ENCODE measurements at places on chromosomes 3 and 15. TPM values are rescaled to one million over a fixed set of nuclear protein-coding genes. Genes with fewer than 3 reads are reported as not detected.
A peak's percentile ranks its signal among the peaks of the same experiment; 100 is the strongest.

The DNAH1 gene
- 8.9 TPM for total RNA-seq

The MRAS gene
- total RNA-seq = 41.5 TPM

The LEKR1 gene
- 0.56 TPM for total RNA-seq

The CLRN1 gene
- total RNA-seq = not detected

The OR5H1 gene
- not detected for total RNA-seq

The CACNA2D3 gene
- 10.0 TPM for total RNA-seq

The C3orf20 gene
- total RNA-seq = not detected

The RLBP1 gene
- not detected for total RNA-seq

The ZPLD1 gene
- total RNA-seq = not detected

The EPHA3 gene
- total RNA-seq = 9.9 TPM

The SLC24A5 gene
- not detected for total RNA-seq

The ZNF660 gene
- total RNA-seq = 35.4 TPM

The P2RY14 gene
- not detected for total RNA-seq

The DAG1 gene
- total RNA-seq = 46.8 TPM

The FEZF2 gene
- 0.49 TPM for total RNA-seq

The RBM15B gene
- total RNA-seq = 52.5 TPM

The SPESP1 gene
- not detected for total RNA-seq

The DNAH12 gene
- total RNA-seq = 0.22 TPM

The BMF gene
- total RNA-seq = 11.3 TPM

GRCh38 chr3:187978433-187979011 lies 175.4 kb upstream of the LPP start:
- no peak for DNase-seq
- no peak overlapping the region for H3K4me3 ChIP-seq

GRCh38 chr3:13120928-13121552 lies 47.8 kb upstream of the IQSEC1 start:
- no peaks in the 10 kb centered on the region for H3K4me1 ChIP-seq
- no peak overlapping the region for H3K4me3 ChIP-seq
- no peak overlapping the region for H3K27ac ChIP-seq
- no peaks in the 10 kb centered on the region for H3K27me3 ChIP-seq
- DNase-seq = no peak
- H3K36me3 ChIP-seq = no peaks in the 10 kb centered on the region

DNA sequence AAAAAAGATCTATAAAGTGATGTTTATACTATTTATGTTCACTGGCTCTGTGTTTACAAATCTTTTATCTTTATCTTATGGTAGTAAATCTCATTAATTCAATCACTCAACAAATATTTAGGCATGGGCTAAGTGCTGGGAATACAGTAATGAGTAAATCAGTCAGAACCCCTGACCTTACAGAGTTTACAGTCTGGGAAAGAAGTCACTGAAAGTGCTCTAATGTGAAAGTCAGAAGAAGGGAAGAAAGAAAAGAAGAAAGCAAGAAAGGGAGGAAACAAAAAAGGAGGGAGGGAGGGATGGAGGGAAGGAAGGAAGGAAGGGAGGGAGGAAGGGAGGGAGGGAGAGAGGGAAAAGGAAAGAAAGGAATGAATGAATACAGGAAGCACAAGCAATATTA lies 96.8 kb upstream of the SOX2 start:
- peaks cover 4% of the 10 kb centered on the region for H3K27me3 ChIP-seq
- H3K4me1 ChIP-seq = peaks cover 46% of the 10 kb centered on the region
- DNase-seq = no peak
- no peak overlapping the region for H3K27ac ChIP-seq
- H3K4me3 ChIP-seq = no peak overlapping the region
- H3K36me3 ChIP-seq = no peaks in the 10 kb centered on the region

GRCh38 chr15:84810073-84810840 lies 6.9 kb upstream of the ALPK3 start:
- no peaks in the 10 kb centered on the region for H3K36me3 ChIP-seq
- peak overlapping the region; percentile 88 for H3K27ac ChIP-seq
- peak overlapping the region; percentile 63 for H3K4me3 ChIP-seq
- DNase-seq = peak; percentile 79
- H3K4me1 ChIP-seq = peaks cover 26% of the 10 kb centered on the region
- H3K27me3 ChIP-seq = peaks cover 8% of the 10 kb centered on the region

DNA sequence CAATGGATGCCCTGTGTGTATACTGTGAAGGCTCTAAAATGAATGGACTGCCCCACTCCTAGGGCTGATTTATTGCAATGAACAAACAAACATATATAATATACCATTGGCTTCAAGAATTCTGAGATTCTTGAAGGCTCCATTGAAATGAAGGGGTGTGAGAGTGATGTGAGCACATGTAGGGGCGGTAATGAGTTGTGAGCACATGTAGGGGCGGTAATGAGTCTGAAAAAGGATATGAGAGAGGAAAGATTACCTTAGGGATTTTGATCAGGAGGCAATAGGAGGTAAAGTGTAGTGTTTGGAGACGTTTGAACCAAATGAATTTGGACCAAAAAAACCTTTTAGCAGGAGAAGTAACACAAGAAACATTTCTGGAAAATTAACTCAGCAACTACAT lies 3.7 kb downstream of the FAM162A start:
- no peak overlapping the region for H3K4me3 ChIP-seq
- no peaks in the 10 kb centered on the region for H3K36me3 ChIP-seq
- DNase-seq = no peak
- no peak overlapping the region for H3K27ac ChIP-seq

- no peaks in the 10 kb centered on the region for H3K4me1 ChIP-seq
- no peak for DNase-seq
- H3K27me3 ChIP-seq = no peaks in the 10 kb centered on the region
- H3K36me3 ChIP-seq = no peaks in the 10 kb centered on the region
- H3K4me3 ChIP-seq = no peak overlapping the region
Observed at GRCh38 chr3:17339132-17339575, 403.3 kb downstream of the TBC1D5 start.

- no peak for DNase-seq
- no peak overlapping the region for H3K27ac ChIP-seq
- H3K4me3 ChIP-seq = no peak overlapping the region
Observed at GRCh38 chr3:111748132-111748531, 110.9 kb upstream of the PHLDB2 start.

- H3K4me3 ChIP-seq = no peak overlapping the region
- DNase-seq = no peak
- peaks cover 9% of the 10 kb centered on the region for H3K36me3 ChIP-seq
- H3K27ac ChIP-seq = no peak overlapping the region
Observed at GRCh38 chr3:100221159-100221558, 39.6 kb upstream of the TBC1D23 start.

GRCh38 chr3:55059027-55059629 lies 131.3 kb upstream of the LRTM1 start:
- no peak overlapping the region for H3K27ac ChIP-seq
- peaks cover 2% of the 10 kb centered on the region for H3K27me3 ChIP-seq
- no peak overlapping the region for H3K4me3 ChIP-seq
- no peak for DNase-seq

GRCh38 chr3:124758851-124759635 lies 28.8 kb downstream of the UMPS start:
- H3K4me1 ChIP-seq = peaks cover 2% of the 10 kb centered on the region
- no peak for DNase-seq
- no peaks in the 10 kb centered on the region for H3K36me3 ChIP-seq
- H3K4me3 ChIP-seq = no peak overlapping the region
- H3K27me3 ChIP-seq = peaks cover 9% of the 10 kb centered on the region

GRCh38 chr15:66098022-66098363 lies 155.6 kb downstream of the MEGF11 start:
- H3K27ac ChIP-seq = no peak overlapping the region
- H3K4me1 ChIP-seq = peaks cover 60% of the 10 kb centered on the region

DNA sequence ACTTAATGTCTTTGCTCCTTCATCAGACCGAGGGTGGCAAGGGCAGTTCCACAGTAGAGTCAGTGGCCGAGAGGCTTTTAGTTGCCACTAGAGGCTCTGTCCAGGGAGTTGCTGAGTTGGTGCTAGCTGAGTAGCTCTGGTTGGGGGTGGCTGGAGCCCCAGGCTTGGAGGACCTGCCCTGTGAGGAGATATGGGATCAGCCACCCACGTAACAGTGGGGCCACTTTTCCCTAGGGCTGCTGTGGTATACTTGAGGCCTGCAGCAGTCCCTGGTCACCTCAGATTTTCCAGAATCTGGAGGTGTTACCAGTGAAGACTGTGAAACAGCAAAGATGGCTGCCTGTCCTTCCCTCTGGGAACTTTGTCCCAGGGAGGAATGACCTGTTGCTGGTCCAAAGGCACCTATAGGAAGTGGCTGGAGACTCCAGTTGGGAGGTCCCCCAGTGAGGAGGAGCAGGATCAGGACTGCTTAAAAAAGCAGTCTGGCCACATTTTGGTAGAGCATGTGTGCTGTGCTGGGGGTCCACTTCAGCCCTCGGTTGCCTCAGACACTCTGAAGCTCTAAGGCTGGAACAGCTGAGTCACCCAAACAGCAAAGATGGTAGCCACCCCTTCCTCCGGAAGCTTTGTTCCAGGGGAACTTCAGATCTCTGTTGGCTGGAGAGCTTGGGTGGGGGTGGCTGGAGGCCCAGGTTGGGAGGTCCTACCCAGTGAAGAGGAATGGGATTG lies 72.9 kb downstream of the AKAP13 start:
- DNase-seq = no peak
- H3K27me3 ChIP-seq = peaks cover 5% of the 10 kb centered on the region
- H3K36me3 ChIP-seq = peaks cover 30% of the 10 kb centered on the region
- H3K27ac ChIP-seq = peak overlapping the region; percentile 24
- peaks cover 7% of the 10 kb centered on the region for H3K4me1 ChIP-seq
- H3K4me3 ChIP-seq = no peak overlapping the region

GRCh38 chr3:100968932-100969906 lies 24.0 kb downstream of the ABI3BP start:
- H3K36me3 ChIP-seq = no peaks in the 10 kb centered on the region
- peaks cover 2% of the 10 kb centered on the region for H3K4me1 ChIP-seq
- H3K27me3 ChIP-seq = no peaks in the 10 kb centered on the region
- H3K4me3 ChIP-seq = no peak overlapping the region

Measured in glutamatergic neuron (in vitro differentiated cells).